Lung (tissue), 17 donors: ENCODE measurements at places on chromosomes 3 and 15. TPM values are rescaled to one million over a fixed set of nuclear protein-coding genes. Genes with fewer than 3 reads are reported as not detected.

DNA sequence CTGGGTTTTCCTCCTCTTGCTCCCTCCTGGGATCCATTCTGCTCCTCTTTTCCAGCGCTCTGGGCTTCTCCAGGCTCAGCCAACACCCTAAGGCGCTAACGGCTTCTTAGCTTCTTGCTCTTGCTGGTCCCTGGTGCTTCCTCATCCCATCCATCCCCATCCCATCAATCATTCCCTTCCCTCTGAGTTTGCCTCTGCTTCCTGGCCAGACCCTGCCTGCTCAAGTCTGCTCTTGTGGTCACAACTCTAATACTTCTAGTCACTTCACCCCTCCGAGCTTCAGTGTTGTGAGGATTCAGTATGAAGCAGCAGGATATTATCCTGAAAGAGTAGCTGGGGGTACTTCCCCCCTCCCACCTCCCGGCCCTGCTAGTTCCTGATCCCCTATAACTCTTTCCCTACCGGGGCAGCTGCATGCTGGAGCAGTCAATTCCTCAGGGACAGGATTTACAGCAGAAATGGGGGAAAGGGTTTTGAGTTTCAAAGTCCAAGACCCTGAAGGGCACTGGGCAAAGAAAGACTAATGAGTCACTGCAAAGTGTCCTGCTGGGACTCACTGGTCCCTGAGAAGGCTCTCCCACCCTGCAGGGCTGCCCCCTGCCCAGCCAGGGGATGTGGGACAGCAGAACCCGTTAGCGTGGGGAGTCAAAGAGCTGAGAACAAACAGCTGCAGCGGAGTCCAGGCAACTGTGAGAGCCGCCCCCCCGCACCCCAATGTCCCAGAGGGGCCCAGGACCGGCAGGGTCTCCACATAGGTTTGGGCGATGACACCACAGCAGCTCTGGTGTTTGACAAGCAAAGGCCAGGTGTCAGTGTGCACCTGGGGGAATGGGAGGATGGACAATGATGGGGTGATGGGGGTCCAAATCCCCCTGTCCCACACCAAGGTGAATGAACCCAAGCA is 2.3 kb upstream of the SYNM start:
- no peak for DNase-seq

DNA sequence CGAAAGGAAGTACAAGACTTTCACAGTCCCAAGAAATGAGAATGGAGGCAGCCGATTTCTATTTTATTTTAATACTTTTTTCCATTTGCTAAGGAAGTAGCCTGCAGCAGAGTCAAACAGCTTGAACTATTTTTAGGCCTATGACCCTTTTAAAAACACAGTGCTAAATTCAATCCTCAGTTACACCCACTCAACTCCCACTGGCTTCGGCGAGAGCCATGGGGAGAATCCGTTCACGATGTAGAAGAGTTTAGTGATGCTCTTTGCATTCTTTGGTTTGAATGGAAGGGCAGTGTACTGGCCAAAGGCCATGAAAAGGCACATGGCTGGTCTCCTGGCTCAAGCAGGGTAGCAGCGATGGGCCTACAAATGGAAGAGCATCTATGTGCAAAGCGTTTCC is 343.5 kb downstream of the FOXP1 start:
- no peak for DNase-seq

Gene CCDC50
- polyA plus RNA-seq: 23.4 TPM

GRCh38 chr3:55626279-55626665 is 139.2 kb upstream of the WNT5A start:
- DNase-seq: no peak

GRCh38 chr3:89364314-89364713 is 256.9 kb downstream of the EPHA3 start:
- DNase-seq: peak; percentile 87

DNA sequence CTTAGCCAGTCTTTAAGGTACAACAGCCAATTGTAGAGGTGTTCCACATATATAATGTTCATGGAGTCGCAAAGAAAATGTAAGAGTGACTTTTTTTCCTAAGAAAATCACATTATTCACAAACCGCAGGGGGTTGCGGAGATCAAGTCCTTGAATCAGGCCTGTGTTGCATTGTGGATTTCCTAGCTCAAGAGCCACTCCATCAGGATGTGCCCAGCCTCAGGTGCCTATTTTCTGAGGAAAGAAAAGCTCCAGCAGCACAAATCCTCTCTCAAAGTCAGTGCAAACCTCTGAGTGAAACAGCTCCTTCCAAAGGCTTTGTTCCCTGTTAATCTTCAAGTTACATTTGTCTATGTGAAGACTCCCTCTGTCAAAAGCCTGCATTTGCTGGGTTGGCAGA is 349.4 kb downstream of the CLSTN2 start:
- DNase-seq: no peak

DNA sequence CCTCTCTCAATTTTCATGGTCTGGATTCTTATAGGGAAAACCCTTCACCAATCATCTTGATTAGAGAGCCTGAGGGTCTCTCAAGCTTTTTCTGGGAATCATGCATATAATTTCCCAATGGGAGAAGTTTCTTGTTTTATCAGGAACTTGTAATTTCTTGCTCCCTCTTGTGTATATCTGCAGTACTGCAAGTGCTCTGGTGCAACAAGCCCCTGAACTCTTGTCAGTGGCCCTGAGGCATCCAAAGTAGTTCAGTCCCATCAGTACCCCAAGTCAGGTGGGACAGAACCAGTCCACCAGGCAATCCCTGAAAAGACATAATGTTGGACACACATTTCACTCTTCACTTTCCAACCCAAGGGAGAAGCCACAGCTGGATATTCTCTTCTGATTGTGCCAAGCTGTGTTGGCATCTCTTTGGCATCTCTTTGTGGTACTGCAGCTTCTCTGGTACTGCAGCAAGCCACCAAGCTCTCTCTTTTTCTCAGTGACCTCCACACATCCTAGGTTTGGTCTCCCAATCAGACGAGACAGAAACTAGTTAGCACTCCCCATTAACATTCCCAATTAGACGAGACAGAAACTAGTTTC is 214.5 kb downstream of the ZIC4 start:
- peak; percentile 59 for DNase-seq

Gene RSL24D1
- 45.9 TPM for polyA plus RNA-seq

Gene SERPINI1
- 5.7 TPM for polyA plus RNA-seq

Gene SHISA5
- 176 TPM for polyA plus RNA-seq

Gene CCRL2
- 95.9 TPM for polyA plus RNA-seq

Gene CYP8B1
- polyA plus RNA-seq: not detected

Gene SPTBN5
- polyA plus RNA-seq: 3.5 TPM

Gene CELSR3
- 1.2 TPM for polyA plus RNA-seq

- no peak for DNase-seq
Measured at GRCh38 chr3:115102046-115102445, 45.0 kb downstream of the ZBTB20 start.

Gene SPINK8
- polyA plus RNA-seq: not detected

Gene MED12L
- 0.02 TPM for polyA plus RNA-seq

GRCh38 chr15:43883571-43883970 is 56.8 kb downstream of the WDR76 start:
- DNase-seq: no peak

DNA sequence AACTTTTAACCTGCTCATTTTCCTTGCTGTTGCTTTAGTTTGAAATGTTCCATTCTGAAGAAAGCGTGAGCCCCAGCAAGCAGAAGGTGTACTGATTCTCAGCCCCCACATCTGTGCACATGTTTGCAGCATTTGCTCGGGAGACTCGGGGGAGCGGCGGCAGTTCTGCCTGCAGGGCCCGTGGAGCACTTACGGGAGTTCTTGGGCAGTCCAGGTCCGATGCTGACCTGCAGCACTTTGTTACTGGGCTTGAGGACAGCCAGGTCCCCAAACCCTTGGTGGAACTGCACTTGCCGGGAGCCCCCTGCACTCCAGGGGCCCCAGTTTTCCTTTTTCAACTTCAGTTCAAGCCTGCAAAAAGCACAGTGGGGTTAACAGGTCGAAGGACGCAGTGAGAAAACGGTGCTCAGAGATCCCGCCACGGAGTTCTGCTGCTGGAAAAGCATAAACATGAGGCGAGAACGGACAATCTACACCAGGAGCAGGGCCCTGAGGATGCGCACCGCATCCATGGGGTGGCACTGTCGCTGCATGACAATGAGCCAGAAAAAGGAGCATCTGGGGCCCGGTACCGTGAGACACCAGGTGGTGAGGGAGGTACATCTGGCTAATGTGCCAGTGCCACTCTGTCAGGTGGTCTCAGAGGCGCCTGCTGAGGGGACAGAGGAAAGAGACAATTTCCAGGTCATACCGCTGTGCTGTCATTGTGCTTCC is 45.6 kb upstream of the LDHAL6B start:
- DNase-seq: no peak

GRCh38 chr3:14332392-14332791 is 70.0 kb upstream of the SLC6A6 start:
- no peak for DNase-seq

Gene MFGE8
- polyA plus RNA-seq: 84.7 TPM

Gene MRAS
- 12.6 TPM for polyA plus RNA-seq

- no peak for DNase-seq
Measured at GRCh38 chr15:64235552-64235951, 72.7 kb upstream of the PPIB start.

Gene EFHB
- 1.4 TPM for polyA plus RNA-seq

Gene SEMA6D
- polyA plus RNA-seq: 3.0 TPM

DNA sequence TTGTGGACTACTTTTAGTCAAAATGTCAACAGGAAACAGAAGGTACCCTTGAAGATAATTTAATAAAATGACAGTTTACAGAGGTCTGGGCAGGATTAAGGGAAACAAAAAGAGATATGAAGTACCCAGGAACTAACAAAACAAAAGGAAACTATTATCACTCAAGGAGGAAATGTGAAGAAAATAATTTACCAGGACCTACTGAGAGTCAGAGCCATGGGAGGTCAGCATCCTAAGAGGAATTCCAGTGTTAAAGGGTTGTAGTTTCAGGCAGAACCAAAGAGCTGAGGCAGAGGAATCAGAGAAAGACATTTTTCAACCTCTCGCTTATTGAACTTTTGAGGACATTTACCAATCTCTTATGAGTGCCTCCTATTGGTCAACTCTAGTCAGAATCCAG is 408.9 kb upstream of the CBLB start:
- DNase-seq: no peak

DNA sequence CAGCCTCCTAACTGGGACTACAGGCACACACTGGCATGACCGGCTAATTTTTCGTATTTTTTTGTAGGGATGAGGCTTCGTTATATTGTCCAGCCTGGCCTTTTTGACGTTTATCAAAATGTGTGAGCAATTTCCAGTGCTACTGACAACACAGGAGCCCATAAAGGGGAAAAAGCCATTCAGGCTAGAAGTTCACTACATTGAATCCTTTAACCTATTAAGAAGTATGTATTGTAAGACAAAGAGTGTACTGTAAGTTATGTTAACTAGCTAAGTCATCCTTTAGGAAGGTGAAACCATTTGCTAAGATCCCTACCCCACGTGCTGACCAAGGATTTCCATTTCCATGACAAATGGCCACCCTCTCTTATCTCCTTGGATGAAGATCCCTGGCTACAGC is 156.8 kb downstream of the FOXB1 start:
- no peak for DNase-seq

GRCh38 chr3:196016059-196016458 is 65.8 kb downstream of the TFRC start:
- DNase-seq: no peak

DNA sequence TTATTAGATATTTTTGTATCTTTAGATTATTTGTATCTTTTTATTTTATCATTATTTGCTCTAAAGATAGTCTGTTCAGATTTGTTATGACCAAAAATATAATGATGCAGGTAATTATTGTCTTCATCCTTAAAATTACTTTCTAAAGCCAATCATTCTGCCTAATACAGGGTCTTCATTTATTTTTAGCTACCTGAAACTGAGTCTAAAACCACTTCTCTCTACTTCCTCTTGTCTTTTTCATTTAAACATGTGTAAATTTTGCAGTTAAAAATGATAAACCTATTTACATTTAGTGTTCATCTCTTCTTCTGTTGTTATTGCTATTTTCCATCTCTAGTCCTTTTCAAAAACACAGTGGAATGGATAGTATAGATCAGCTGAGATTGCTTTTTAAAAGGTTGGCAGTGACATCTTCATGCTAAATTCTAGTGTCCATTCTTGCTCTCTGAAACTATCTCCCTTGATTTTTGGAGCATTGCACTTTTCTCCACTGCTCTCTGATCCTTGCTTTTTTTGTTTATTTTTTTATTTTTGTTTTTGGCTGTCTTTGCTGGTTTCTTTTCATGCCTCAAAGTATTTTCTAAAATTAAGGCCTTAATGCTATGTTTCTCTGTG is 91.8 kb downstream of the UBE2E2 start:
- DNase-seq: no peak
